Stimulated activated CD4-positive, alpha-beta T cell treated with anti-CD3 and anti-CD28 coated beads, Interleukin-1b, Interleukin-23, amount 100 ng/mL, for 4 hours (primary cell): ENCODE measurements at places on chromosomes 2 and 18.

- DNase-seq: no peak
Observed at GRCh38 chr2:99404797-99405669, 67.8 kb downstream of the EIF5B start.

DNA sequence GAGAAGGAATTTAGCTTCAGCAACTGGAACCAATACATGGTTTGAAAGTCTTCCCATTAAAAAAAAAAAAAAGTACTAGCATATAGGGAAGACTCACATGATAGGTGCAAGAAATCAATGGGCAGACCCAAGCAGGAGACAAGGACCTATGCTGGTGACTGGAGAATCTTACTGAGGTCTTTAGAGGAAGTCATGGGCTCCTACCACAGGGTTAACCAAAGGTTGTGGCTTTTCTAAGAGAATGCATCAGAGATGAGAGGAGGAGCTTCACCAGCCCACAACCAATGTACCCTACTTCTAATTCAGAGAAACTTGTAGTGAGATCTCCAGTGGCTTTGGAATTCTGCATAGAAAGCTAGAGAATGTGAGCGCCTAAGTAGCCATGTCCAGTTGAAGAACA, 207.4 kb downstream of the NCKAP5 start:
- DNase-seq: no peak

DNA sequence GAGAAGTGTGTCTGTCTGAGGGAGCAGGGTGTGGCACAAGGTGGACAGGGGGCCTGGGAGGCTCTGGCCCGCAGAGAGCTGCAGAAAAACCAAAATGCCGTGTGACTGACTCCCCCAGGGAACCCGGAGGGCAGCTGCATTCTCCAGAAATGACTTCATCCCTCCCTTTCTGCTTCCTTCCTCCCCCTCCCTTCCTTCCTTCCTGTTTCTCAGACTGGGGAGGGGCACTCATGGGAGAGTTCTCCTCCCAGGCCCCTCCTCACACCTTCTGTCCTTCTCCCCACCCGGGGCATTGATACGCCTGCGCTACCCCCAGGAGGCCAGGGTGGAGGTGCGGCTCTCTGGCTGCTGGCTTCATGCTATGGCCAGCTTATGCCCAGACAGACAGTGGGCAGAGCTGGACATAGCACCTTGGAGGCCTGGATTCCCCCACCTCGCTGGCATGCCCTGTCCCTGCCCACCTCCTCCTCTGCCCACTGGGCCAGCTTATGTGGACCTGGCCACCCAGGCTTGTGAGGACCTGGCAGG, 8.2 kb upstream of the GPR17 start:
- no peak for DNase-seq

DNA sequence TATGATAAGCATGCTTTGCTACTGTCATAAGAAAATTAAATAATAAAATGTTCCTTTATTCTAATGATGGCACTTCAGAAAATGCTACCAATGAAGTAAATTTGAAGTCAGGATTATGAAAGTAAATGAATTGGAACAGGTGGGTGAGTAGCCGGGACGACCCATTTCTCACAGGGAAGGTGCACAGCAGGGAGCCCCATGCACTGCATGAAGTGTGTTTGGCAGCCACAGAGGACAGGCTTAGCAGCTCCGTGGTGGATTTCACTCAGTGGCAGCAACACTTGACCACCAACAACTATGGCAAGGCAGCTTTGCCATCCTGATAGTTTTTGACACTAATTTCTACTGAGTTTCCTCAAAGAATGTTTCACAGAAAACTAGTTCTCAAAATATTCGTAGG, 146.3 kb downstream of the ATL2 start:
- DNase-seq: no peak

GRCh38 chr2:167289651-167290410, 401.6 kb downstream of the XIRP2 start:
- DNase-seq: no peak

DNA sequence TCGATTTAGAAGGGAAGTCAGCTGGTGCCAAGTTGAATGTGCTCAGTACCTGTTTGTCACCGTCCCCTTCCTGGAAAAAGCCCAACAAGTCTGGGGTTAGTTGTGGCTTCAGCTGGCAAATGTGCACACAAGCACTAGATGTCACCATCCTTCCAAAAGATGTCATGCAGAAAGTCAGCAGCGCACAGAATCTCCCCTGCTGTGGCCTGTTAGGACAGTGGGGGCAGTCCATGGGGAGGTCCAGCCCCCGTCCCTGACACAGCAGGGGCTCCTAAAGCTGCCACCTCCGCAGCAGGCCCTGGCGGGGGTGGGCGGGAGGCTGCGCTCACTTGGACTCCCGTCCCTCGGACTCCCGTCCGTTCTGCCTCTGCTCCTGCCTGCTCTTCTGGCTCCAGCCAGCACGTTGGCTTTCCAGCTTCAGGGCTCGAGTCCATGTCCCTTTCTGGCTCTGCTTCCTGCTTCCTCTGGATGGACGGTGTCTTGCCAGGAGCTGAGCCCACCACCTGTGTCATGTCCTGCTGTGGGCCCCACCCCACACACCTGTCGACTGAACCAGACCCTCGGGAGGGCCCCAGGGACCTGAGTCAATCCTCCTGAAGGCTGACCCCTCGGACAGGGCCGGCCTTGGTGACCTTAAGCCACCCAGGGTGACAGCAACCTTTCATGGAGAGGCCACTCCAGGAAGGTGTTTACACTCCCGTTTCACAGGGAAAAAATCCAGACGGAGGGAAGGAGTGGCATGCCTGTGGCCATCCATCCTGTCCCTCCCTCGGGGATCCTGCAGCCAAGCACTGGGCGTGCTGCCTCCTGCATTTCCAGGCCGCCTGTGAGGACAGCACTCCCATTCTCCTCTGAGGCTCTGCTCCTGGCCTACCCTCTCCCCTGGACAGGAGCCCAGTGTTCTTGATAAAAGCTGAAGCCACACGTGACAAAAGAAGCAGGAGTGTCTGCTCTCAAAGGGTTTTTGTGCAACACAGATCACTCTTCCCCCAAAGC, 8.5 kb downstream of the RAB17 start:
- peak; percentile 28 for DNase-seq
